ENCODE measurements at places on chromosomes 13 and 19.

- no peak for DNase-seq
These were observed 27.3 kb downstream of the ZNF473 start for GRCh38 chr19:50053119-50053518.

DNA sequence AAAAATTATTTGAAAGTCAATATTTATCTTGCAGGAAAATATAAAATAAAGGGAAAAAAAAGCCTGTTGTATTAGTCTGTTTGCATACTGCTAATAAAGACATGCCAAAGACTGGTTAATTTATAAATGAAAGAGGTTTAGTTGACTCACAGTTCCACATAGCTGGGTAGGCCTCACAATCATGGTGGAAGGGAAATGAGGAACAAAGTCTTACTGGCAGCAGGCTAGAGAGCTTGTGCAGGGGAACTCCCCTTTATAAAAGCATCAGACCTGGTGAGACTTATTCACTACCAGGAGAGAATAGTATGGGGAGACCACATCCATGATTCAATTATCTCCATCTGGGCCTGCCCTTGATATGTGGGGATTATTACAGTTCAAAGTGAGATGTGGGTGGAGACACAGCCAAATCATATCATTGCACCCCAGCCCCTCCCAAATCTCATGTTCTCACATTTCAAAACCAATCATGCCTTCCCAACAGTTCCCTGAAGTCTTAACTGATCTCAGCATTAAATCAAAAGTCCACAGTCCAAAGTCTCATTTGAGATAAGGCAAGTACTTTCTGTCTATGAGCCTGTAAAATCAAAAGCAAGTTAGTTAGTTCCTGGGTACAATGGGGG, 1416.5 kb upstream of the SPRY2 start:
- no peak for DNase-seq

GRCh38 chr19:17469092-17469480, 1.2 kb upstream of the SLC27A1 start:
- DNase-seq, result no peak

DNA sequence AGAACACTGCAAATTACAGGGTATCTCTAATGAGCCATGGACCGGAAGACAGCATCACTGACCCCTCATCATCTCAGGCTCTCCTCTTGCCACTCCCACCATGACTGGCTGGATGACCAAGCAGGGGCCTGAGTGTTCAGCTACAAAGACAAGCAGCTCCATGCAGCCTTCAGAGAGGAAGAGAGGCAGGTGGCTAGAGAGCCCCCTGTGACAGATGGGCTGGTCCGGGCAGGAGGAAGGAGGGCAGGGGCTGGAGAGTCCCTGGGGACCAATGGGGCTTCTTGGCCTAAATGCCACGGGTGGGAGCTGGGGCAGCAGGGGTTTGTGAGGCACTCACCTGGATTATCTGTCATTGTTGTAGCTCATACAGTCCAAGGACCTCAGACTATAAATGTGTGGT, 12.8 kb upstream of the RASA3 start:
- no peak for DNase-seq

- DNase-seq, result no peak
These were observed 18.5 kb downstream of the MIER2 start for GRCh38 chr19:325937-326565.

All from MCF 10A (cell line).